ENCODE measurements at places on chromosomes 4 and X.

DNA sequence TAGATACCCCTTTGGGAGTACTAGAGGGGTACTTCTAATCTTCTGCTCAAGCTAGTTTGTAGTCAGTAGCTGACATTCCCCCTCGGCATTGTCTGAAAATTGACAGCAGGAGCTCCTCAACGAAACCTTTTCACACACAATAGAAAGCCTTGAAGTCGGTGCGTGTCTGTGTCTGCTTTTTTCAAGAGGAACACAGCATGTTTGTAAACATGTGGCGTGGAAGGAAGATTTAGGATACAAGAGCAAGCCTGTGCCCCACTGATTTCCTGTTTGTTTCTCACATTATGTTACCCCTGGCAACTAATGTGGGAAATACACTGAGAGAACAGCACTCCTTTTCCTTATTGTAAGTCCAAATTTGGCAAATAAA, 252.6 kb downstream of the ANKRD50 start:
- peak; percentile 32 for DNase-seq

DNA sequence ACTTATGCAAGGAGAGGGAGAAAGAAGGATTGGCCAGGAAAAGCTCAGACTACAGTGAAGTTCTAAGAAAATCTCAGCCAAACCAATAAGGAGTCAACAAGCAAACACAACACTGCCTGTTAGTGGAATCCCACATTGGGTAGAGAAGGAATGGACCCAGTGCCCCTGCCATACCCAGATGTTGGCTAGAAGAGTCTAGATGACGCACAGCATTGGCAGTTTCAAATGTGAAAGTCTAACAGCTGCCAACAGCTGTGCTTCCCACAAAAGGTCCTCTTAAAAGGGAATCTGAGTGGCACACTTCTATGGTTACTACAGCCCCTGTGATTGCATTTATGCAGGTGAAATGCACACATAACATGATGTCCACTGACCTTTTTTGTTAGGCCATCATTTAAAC, 37.2 kb upstream of the CPEB2 start:
- DNase-seq, result no peak

GRCh38 chrX:16671005-16671404, 21.0 kb downstream of the S100G start:
- DNase-seq, result peak; percentile 24

GRCh38 chr4:128451270-128451905, 163.8 kb upstream of the PGRMC2 start:
- no peak for DNase-seq

GRCh38 chr4:102575369-102576129, 74.4 kb downstream of the NFKB1 start:
- no peak for DNase-seq

DNA sequence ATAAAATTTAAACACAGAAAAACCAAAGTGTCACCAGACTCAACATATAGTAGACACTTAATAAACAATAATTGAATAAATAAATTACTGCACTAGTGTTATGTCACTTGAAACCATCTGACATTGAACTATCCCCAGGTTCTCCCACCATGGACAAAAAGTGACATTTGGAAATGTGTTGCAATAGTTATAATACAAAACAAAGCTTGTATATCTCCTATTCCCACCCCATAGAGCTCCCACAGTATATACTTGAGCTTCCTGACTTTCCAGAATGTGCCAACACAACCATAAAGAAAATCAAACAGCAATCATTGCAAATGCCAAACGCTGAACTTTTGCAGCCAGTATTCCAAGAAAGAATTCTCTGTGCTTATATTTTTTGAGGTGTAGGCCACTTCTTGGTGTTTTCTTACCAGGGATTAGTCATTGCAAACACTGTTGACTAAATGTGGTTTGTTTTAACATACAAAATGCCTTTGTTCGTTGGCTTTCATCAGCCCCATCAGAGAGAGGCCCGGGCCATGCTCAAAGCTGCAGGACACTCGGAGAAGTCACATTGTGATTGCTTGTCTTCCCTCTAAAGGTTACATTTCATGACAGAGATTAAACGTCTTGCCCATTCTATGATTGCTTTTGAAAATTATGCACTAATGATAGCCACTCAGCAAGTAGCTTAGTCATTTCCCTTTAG, 33.8 kb downstream of the PPARGC1A start:
- no peak for DNase-seq

- no peak for DNase-seq
These were observed 52.9 kb upstream of the PAGE5 start for GRCh38 chrX:55167124-55167803.

- DNase-seq, result no peak
These were observed 1.2 kb downstream of the NPNT start for GRCh38 chr4:105896461-105896942.

GRCh38 chr4:52106191-52106590, 55.1 kb downstream of the SPATA18 start:
- DNase-seq, result no peak

DNA sequence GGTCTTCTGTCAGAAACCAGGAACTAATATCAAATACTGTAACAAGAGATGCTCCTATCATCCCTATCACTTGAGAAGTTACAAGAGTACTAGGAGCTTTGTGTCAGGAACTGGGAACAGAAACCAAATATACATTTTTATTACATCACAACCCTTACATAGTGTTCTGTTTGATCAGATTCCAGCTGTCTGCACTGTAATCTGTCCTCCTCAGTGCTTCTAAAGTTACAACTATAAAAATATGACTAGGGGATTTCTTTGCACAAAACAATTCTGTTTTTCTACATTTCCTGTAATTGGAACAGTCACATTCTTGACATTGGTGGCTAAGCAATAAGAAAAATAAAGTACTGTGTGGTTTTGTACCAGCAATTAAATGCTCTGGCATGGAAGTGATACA, 686.0 kb downstream of the PDHA2 start:
- no peak for DNase-seq

DNA sequence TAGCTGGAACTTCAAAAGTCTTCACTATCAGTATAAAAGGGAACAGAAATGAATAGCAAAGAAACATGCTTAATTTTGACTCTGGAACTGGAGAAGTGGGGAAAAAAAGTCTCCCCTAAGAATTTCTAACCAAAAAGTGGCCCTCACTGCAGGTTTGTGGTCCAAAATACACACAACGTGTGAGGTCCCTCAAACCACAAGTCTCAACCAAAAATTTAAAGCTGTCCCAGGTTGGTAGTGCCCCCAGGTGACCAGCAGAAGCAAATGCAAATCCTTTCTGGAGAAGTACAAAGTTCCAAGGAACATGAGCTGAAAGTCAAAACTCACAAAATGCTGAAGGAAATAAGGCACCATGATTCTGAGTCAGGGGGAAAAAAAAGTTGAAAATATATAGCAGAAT, 23.6 kb upstream of the VAMP7 start:
- DNase-seq, result no peak

DNA sequence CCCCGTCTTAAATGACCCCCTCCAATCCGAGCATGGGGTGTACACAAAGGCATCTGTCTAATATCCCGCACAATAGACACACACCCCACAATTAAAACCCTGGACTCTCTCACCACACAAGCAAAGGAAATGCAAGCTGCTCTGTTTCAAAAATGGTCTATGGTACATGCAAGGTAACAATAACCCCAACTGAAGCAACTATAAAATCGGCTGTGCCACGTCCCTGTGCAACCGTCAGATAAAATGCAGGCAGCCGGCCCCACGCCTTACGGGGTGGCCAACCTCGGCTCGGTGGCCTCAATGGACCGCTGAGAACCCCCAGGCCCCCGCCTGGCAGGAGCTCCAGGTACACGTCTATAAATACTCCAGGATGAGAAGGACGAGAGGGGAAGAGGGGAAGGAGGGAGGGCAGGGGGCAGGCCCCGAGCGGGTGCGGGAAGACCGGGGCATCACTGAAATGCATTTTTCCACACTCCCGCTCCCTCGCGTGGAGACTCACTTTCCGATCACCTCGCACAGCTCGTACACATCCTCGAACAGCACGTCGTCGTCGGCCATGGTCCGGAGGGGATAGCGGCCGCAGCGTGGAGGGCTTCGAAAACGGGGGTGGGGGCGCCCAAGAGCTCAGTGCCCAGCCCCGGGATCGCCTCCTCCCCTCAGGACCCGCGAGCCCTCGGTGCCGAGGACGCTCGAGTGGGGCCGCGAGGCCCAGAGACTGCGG, 763 bp downstream of the CASK start:
- peak; percentile 52 for DNase-seq

- DNase-seq, result no peak
These were observed 84.0 kb downstream of the RBPJ start for GRCh38 chr4:26404743-26405206.

- no peak for DNase-seq
These were observed 27.9 kb downstream of the TNIP2 start for GRCh38 chr4:2728221-2728620.
